ENCODE measurements at places on chromosomes 4 and X.
A peak's percentile ranks its signal among the peaks of the same experiment; 100 is the strongest.

DNA sequence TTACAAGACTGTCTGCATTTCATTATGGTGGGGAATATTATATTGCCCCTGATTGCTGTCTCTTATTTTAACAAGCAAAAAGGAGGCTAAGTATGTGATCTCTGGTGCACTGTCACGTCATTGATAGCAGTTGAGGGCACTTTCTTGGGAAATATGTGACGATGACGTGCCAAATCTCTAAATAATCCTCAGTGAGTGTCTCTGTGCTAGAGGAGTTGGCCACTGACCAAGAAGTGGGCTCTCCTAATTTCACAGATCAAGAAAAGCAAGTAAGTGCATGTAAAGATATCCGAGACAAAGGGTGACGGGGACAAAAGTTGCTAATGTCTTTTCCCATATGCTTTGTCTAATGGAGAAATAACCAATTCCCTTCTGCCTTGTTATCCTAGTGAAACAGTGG, 487.4 kb upstream of the TENM3 start:
- DNase-seq: no peak

DNA sequence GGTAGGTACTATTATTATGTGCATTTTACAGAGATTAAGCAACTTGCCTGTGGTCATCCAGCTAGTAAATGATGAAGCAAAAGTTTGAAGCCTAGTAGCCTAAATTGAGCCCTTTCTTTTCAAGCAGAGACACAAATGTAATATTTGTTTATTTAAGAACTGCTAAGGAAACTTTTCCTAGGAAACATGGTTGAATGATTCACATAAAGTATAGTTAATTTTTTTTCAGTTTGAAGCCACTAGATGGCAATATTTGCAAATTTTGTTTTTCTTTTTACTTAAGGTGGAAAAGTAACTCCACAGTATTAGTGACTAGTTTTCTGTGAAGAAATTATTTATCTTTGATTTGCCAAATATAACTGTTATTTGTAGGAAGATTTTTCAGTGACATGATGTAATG, 52.8 kb upstream of the ANKRD17 start:
- no peak for DNase-seq

DNA sequence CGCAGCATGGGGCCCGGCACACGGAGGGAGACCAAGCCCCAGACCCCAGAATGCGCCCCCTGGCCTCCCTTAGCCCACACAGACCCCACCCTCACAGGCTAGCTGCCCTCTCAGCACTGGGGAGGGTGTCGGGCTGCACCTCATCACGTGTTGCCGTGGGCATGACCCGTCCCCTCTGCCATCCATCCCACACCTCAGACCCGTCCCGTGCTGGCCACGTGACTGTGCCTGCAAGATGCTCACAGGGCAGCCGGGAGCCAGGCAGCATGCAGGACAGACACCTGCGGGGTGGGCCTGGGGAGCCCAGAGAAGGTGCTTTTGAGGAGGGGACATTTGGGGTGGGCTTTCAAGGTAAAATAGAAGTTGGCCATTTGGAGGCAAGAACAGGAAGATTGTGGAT, 4.8 kb downstream of the MSANTD1 start:
- no peak for DNase-seq

DNA sequence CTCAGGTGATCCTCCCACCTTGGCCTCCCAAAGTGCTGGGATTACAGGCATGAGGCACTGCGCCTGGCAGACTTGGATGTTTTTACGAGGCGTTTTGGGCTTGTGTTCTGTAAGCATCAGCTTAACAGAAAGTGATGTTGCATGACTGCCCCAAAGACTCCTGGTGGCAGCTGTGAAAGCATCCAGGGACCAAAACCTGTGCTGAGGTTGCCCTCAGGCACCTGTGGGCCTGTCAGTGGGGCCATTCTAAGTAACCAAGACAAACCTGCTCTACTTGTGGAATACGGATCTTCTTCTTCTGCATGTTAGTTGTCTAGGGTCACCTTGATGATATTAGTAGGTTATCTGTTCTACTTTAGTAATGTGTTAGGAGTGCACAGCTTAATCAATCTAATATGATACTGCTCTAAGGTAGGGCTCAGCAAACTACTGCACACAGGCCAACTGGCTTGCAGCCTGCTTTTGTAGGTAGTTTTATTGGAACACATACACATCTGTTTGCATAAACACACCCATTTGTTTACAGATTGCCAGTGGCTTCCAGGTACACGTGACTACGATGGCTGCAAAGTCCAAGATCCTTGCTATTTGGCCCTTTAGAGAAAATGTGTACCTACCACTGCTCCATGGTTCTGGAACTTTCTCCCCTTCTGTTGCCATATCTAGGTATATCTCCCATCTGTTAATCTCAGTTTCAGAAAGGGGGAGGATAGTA, 136.7 kb downstream of the GPR143 start:
- no peak for DNase-seq

DNA sequence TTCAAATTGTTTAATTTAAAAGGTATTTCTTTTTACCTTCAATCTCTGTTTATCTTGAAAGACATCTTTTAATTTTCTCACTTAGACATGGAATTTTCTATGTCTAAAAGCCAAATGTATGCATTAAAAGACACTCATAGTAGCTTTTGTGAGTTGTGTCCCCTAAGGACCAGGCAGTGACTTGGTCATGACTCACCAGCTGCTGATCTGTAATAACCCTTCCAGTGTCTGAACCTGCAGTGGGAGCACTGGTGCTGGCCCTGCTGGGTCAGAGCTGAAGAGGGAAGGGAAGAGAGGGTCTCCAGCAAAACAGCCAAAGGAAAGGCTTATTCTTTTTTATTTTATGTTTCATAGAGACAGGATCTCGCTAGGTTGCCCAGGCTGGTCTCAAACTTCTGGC, 31.1 kb upstream of the SH3D19 start:
- DNase-seq: no peak

GRCh38 chr4:125334926-125335325, 20.2 kb downstream of the FAT4 start:
- DNase-seq: no peak

DNA sequence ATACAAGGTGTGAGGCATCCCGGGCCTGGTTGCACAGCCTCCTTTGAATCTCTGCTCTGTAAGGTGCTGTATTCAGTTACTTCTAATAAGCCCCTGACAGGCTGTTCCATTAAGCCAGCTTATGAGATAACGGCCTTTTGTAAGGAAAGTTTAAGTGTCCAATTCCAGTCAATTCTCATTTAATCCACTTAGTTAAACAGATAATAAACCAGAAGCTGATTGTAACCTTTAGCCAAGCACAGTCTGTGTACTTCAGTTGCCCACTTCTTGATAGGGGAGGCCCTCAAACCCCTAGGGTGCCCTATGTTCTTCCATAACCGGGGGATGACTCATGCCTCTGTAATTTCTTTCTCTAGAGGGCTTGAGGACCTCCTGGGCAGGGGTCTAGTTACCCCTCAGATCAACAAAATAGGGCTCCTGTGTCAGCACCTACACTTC, 63.4 kb downstream of the RASL11B start:
- DNase-seq: no peak

DNA sequence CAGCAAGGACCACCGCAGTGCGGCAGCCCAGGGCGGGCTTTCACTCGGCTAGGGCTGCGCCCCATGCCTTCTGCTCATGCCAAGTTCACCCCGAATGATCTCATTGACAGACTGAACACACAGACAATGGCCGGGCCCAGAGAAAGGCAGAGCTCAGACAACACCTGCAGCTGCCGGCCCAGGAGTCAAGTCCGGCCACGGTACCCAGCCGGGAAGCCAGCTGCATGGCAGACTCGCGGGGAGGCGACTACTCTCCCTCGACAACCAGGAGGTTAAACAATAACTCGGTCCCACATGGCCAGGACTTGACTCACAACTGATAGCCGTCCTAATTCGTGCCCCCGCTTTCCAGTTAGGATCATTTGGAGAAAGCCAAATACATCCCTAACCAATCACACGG, 50.4 kb downstream of the ABLIM2 start:
- DNase-seq: no peak

GRCh38 chrX:11739776-11740175, 18.3 kb upstream of the MSL3 start:
- no peak for DNase-seq

- DNase-seq: no peak
These were observed 652 bp downstream of the SRPX start for GRCh38 chrX:38220024-38220414.

DNA sequence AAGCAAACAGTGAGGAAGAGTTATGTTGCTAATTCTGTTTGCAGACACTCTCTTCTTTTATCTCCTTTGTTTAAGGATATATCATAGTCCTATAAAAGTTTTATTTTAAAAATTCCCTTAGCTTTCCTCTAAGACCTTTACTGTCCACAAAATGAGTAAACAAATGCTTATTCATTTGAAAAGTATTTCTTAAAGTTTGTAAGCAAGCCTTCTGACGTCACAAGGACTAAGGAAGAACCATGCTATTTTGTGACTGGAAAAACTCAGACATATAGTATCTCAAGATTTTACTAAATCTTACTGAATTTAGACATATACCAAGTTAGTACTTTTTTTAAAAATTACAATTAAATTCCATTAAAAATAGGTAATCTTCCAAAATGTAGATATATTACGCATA, 5.2 kb upstream of the RBMXL3 start:
- peak; percentile 4 for DNase-seq

GRCh38 chr4:173119818-173120217, 48.8 kb upstream of the GALNT7 start:
- no peak for DNase-seq

DNA sequence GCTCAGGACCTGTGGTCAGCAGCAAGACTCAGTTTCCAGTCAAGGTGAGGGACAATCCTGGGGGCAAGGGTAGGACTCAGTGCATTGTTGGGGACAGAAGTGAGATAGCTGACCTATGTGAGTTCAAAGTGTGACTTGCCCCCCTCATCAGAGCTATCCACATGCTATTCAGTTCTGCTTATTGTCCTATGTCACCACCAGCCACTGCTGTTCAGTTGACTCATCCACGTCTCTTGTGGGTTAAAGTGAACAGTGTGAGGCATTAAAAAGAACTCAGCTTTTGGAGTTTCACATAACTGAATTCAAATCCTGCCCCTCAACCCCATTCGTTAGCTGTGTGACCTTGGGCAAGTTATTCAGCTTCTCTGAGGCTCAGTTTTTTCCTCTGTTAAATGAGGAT, 4.4 kb upstream of the APLN start:
- no peak for DNase-seq

DNA sequence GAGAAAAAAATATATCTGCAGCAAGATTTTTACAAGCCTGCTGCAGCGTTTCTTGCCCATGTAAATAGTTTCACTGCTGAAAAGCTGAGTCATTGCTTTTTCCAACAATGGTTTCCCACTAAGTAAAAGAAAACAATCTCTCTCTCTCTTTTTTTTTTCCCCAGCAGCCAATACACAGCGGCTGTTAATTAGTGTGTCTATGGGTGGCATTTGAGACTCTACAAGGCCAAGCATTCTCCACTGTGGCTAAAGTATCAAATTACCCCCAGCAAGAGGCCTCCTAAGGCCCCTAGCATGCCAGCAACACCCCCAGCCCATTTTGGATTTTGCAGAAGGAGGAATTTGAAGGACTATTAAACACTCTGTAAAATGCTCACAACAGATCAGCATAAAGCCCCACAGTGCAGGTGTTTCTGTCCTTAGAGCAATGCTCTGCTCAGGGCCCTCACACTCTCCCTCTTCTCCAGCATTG, 837.4 kb downstream of the TRIML1 start:
- DNase-seq: no peak

DNA sequence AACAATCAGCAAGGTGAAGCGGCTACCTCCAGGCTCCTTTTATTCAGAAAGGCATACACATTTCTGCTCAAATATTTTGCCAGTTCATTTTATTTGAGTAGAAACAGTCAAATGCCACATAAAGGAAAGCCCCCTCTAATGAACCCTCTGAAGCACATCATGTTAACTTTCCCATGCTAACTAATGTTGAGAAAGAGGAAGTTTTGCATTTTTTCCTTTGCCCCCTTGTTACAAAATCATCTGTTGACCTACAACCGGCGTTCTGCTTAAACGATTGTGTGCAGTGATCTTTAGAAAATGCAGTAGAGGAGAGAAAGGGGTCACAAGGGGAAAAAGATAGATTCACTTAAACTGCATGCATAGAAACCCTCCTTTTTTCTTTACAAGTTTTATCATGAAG, 25.2 kb upstream of the ATXN3L start:
- no peak for DNase-seq

DNA sequence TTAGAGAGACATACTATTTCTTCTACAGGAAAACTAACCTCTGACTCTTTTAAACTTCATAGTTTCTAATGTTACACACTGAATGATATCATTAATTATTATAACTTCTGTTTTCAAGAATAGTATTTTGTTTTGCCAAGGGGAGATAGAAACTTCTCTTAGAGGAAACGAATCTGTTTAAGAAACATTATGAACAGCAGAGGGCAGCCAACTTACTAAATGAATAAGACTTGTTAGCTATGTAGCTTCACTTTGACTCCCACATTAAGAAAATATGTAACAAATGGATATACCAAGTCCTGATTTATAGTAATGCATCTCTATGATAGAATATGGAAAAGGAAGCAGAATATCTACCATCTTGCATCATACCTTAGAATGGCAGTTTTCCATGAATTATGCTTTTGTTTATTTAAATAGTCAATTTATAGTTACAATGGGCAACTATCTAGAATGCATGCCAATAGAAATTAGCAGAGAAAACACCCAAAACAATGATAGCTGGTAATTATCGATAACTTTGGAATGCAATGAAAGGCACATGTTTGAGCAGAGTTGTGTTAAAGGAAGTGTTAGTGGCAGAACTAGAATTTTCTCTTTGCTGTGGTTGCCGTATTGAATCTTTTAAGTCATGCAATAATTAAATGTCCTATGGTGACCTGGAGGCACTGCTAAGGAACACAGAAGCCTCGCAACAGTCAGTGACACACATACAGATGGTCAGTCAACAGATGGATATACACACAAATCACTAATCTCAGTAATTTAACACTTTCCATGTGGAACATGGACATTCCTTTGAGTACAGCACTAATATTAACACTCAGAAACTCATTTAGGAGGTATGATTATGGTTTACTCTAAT, 105.7 kb upstream of the PDLIM3 start:
- peak; percentile 60 for DNase-seq

DNA sequence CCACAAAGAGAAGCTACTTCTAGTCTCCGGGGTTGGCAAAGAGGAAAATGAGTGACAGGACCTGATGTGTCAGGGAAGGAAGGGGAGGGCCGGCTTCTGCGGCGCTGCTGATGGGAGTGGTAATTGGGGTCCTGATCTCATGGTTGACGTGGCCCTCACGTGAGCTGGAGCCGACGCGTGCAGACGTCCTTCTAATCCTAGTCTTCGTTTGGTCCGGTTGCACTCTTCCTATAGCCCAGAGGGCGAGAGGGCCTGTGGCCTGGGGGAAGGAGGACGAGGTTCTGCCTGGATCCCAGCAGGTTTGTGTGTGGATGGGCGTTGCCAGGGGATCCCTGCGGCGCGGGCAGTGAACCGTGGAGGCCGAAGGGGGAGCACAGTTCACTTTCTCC, at the start of gene ARMCX1:
ARMCX1 (plus strand) TSS at position 186 of the 389 bp plus-strand sequence. CDS start 2,384 bp downstream, outside the sequence.
- DNase-seq: peak; percentile 28

GRCh38 chrX:109378281-109378680, 103.6 kb downstream of the GUCY2F start:
- DNase-seq: no peak

DNA sequence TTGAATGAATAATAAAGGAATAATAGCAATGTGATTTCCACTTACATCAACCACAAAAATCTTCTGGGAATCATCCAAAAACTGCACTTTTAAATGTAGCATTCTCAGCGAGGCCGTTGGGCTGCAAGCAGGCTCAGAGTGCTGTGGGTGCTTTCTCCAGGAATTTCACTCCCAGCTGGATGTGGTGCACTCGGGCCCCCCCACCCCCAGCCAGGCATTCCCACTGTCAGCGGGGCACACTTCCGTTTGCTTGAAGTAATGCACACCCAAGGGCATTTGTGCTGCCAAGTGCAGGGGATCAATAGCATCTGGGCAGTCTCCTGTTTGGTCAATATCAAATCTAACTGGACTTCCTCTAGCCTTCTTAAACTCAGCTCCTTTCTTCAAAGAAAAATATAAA, at the start of gene FRMD7:
FRMD7 (minus strand) TSS at position 278 of the 400 bp plus-strand sequence; CDS start at position 102, 176 bp downstream.
- DNase-seq: no peak

Data from non-pigmented ciliary epithelial cell (primary cell).